ENCODE measurements at places on chromosomes 11 and 22.

DNA sequence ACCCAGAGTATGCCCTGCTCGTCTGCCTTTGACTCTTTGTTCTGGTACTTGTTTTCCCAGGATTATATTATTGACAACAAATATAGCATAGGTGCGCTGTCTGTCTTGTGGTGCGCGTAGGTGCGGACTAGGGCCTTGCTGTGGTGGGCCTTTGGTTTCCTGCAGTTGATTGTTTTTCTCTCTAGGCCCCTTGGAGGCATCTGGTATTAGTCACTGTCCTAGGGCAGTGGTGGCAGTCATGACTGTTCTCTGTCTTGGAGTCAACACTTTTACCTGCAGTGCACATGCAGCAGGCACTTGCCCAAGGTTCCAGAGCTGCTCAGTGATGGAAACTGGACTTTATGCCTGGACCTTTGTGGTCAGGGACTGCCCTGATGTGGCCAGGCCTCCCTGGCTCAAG, 18.6 kb downstream of the PPP6R2 start:
- no peak for DNase-seq

GRCh38 chr22:21780259-21780658, 44.7 kb upstream of the YPEL1 start:
- no peak for DNase-seq

DNA sequence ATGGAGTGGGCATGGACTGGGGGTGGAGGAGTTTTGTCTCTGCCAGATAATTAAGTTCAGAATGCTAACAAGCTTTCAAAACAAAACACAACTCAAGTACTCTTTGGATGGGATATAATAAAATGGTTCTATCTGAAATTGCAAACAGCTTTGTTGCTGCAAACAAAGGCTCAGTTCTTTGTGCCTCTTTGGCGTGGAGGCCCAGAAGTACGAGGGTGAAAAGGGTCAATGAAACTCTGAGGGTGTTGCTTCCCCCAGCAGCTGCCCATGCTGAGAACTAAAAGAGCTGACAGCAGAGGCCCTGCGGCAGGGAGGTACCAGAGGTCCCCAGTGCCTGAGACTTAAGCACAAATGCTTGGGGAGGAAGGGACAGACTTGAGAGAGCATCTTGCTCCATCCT, 26.5 kb upstream of the IGSF22 start:
- DNase-seq, result no peak

- DNase-seq, result no peak
Observed at GRCh38 chr11:12224537-12224893, 114.1 kb downstream of the MICAL2 start.

DNA sequence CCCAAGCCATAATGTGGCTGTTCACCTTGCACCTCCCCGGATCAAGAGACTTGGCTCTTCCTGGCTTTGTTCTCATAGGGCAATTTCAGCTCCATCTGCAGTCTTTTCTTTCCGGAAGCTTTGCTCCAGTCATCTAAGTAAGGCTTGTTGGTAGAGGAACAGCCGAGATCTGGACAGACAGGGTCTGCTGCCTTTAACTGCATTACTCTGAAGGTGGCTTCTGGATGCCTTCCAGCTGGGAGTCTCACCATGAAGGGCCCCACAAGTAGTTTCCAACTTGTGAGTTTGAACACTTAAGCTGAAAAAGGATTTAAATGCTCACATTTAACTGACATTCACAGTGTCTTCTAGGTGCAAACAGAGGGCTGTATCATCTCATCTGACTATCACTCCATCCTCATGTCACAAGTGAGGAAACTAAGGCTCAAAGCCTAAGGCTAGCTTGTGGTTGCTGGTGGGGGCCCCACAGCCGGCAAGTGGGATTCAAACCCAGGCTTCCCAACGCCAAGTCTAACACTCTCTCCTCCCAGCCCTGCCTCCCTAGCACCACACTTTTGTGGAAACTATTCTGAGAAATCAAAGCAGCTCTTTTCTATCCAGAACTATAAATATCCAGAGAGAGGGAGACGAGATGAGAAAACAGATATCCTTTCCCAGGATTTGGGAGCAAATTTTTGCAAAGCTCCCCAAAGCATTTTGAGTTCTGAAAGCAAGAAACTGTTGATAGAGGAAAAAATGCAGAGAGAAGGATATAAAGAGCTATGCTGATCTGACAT, 58.4 kb downstream of the GALNT18 start:
- peak; percentile 72 for DNase-seq

- DNase-seq, result no peak
Observed at GRCh38 chr11:84564180-84564866, 1062.8 kb downstream of the DLG2 start.

DNA sequence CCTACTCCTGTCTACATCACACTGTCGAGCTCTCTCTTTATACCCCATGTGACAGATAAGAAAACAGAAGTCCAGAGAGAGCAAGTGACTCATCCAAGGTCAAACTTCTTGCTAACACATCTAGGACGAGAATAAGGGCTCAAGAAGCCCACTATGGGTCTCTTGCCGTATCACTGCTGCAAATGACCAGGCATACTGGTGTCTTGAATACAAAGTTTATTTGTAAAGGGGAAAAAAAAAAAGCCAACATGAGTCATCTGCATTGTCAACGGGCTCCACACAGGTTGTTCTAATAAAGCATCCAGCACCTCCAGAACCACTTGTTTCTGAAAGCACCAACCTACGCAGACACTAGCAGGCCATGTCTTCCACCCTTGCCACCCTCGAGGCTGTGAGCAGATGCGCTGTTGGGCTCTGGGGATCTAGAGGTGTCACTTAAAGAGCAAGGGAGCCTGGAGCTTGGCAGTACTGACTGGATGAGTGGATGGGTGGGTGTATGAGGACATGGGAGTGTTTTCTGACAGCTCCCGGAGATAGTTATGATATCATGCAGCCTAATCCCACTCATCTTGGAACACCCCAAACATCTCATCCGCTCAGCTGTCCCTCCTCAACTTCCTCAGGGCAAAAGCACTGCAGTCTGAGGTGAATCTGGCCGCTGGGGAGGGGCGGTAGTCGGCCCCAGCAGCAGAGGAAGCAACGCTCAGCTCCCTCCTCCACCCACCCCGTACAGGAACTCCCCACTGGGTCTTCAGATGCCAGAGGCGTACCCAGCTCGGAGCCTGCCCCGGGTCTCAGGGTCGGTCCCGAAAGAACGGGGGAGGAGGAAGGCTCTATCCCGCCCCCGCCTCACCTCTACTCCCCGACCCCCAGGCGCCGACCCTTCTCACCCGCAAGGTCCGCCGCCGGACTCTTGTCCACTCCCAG, 1.0 kb downstream of the SMCO4 start:
- DNase-seq, result peak; percentile 52

GRCh38 chr11:69127081-69127850, 28.5 kb upstream of the SMIM38 start:
- peak; percentile 59 for DNase-seq

DNA sequence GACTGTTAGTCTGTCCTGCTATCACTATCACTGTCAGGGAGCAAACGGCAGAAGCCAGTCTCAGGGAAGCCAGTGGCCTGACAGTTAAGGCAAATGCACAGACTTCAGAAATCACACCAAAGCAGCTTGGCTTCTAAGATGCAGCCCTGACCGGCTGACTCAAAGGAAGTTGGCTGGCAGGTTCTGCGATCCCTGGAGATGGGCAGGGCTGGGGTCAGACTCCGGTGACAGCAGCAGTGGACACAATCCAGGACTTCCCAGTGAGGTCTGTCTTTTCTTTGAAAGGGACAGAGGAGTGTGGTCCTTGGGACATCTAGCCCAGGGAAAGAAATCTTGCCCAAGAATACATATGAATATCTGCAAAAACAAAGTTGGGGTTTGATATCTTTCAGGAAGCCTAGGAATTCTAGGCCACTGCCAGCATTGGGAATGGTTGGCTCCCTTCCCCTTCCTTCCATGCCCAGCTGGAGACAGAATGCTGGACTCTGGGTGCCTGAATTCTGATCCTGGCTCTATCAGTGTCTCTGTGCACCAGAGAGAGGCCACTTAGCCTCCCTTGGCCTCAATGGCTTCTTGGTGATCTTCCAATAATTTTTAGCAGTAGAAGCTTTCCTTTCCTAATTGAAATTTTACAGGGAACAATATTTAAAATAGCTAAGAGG, 108.9 kb downstream of the KIRREL3 start:
- peak; percentile 7 for DNase-seq

DNA sequence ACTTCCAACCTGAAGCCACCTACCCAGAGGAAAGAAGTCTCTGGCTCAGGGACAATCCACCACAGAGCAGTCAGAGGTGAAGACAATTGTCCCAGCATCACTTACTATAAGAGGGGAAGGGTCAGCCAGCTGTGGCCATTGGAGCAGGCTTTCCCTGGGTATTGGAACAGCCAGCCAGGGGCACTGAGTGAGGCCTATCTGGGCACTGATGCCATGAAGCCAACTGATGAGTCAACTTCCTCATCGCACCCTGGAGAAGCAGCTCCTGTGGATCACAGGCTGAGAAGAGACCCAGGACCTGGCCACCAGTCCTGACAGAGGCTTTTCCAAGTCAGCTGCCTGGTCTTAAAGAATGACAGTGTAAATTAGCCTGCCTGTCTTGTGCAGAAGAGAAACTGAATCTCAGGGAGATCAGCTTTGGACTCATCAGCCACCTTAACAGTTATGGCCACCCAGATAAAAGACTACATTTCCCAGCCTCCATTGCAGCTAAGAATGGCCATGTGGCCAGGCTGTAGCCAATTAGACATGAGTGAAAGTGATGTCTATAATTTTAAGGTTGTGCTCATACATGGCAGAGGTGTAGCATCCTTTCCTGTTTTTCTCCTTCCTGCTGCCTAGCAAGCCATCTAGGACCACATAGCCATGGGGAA, 19.0 kb downstream of the CHST1 start:
- no peak for DNase-seq

- no peak for DNase-seq
Observed at GRCh38 chr11:555780-556661, 4.5 kb downstream of the LMNTD2 start.

GRCh38 chr11:4680341-4680740, 17.3 kb downstream of the OR51E2 start:
- DNase-seq, result peak; percentile 60

DNA sequence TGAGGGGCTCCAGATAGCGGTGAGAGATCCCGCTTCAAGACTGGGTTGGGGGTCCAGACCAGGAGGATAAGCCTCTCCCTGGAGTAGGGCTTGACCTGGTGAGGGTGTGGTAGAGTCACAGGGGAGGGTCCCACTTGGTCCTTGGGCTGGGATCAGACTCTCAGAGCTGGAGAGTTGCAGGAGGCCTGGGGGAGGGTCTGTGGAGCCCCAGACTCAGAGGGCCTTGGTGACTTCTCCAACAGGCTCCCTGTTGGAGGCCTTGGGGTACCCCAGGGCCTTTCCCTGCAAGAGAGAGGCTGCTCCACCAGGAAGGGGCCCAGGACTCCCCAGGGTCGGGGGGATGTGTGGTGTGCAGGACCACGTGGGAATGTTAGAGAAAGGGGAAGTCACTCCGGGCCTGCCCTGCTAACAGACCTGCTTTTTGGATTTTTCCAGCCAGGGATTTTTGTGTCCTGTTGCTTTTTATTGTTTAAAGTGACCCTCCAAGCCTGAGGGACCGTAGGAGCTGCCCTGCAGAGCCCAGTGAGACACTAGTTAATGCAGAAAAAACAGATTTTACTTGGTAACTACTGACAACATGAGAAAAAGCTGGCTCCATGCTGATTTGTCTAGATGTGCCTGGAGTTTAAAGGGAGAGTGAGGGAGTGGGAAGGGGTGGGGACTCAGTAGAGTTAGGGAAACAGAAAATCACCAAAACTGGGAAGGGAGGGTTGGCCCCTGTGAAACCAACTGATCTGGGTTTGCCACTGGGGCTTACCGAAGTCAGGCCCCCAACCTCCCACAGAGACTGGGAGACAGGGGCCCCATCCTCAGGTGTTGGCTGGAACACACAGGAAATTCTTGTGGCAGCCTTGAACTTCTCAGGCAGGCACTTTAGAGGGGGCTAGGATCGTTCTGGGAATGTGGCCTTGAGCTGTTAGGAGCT, 801 bp upstream of the TXNRD2 start:
- DNase-seq, result peak; percentile 74

DNA sequence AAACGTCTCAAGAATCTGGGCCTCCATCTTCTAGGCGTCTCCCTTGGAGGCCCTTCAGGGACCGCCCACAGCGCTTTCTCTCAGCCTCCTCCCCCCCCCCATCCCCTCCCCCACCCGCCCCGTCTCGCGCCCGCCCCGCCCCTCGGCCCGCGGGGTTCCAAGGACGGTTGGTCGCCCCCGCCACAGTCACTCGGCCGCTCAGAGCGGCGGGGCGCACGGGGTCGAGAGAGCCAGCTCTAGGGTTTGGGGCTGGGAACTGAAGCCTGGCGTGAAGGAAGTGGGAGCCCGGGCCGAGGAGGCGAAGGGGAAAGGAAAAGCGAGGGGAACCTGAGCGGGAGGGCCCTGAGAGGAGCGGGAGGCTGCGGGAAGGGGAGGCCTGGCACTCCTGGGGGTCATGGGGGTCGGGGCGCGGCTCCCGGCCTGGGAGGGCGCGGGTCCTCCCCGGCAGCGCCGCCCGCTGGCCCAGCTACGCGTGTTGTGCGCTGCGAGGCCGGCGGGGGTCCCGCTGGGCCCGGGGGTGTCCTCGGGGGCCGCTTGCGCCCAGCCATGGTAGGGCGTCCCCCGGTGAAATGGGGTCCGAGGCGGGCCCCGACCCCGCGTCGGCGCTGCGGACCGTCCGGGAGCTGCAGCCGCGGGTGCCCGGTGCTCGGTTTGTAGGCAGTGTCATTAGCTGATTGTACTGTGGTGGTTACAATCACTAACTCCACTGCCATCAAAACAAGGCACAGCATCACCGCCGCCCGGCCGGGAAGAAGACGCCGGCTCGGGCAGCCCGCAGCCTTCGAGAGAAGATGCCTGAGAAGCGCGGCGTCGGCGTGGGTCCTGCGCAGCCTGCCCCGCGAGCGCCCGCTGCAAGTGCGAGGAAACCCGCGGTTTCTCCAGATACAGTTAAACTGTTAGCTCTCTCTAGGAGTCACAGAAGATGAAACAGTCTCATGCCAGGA, at the start of gene BTG4:
Gene BTG4 (minus strand): TSS at position 91 of the 944 bp plus-strand sequence. CDS start 13,610 bp downstream, outside the sequence.
- peak; percentile 47 for DNase-seq

DNA sequence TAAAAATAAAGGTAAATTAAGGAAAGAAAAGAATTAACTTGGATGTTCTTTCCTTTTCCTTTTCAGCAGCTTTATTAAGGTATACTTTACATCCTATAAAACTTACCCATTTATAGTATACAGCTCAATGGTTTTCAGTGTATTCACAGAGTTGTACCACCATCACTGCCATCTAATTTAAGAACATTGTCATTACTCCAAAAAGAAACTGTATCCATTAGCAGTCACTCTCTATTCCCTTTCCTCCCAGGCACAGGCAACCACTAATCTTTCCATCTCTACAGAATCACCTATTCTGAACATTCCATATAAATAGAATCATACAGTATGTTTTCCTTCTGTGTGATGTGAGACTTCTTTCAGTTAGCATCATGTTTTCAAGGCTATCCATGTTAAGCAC, 38.9 kb upstream of the TNRC6B start:
- DNase-seq, result no peak

DNA sequence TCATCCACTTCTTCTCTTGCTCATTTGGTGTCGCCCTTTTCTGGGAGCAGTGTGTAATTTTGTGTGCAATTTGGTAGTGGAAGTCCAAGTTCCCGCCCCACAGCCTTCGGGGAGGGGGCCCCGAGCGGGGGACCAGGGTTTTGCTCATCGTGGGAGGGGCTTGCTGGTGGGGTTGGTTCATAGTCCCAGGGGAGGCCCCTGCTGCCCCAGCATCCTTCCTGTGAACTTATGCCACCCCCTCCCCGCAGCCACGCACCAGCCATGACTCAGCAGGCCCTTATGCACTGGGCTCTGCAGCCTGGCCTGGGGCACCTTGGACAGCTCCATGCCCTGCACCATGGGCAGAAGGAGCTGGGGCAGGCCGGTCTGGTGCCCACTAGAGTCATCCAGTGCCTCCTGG, 1183.6 kb downstream of the BRD1 start:
- no peak for DNase-seq
